Articular chondrocyte of knee joint (primary cell): ENCODE measurements at places on chromosomes 16 and 17. TPM values are rescaled to one million over a fixed set of nuclear protein-coding genes. Genes with fewer than 3 reads are reported as not detected.

The EIF1 gene
- total RNA-seq = 98.0 and 127 TPM in 2 replicates

The GJC1 gene
- total RNA-seq = 8.2 and 36.2 TPM in 2 replicates

The TSPOAP1 gene
- total RNA-seq = 0.76 and 2.9 TPM in 2 replicates

The SPECC1 gene
- total RNA-seq = 68.9 and 96.2 TPM in 2 replicates

The SP2 gene
- 2.2 and 2.6 TPM in 2 replicates for total RNA-seq

The PDIA2 gene
- total RNA-seq = not detected in 2 replicates

The SOX9 gene
- 12.6 and 14.1 TPM in 2 replicates for total RNA-seq

The SLC7A6 gene
- 35.3 and 41.3 TPM in 2 replicates for total RNA-seq

The C16orf95 gene
- total RNA-seq = 2.1 and 3.1 TPM in 2 replicates

The MYH2 gene
- not detected in 2 replicates for total RNA-seq

The CCL13 gene
- total RNA-seq = 0.32 TPM in 1 of 2 replicates, not detected in the other

The TAC4 gene
- not detected in 2 replicates for total RNA-seq

The SPATA22 gene
- total RNA-seq = 1.3 TPM in 1 of 2 replicates, not detected in the other

The CEP112 gene
- total RNA-seq = 10.6 and 15.1 TPM in 2 replicates

The HAS3 gene
- 9.4 and 12.3 TPM in 2 replicates for total RNA-seq

The OTOA gene
- 0.11 and 0.13 TPM in 2 replicates for total RNA-seq

The CDK12 gene
- total RNA-seq = 47.2 and 49.0 TPM in 2 replicates

The ACSM2A gene
- total RNA-seq = not detected in 2 replicates

The NUDT16L1 gene
- 15.3 and 16.4 TPM in 2 replicates for total RNA-seq

The ST6GALNAC1 gene
- not detected in 2 replicates for total RNA-seq

The CLEC3A gene
- 0.22 and 0.52 TPM in 2 replicates for total RNA-seq

The CD300LF gene
- not detected in 2 replicates for total RNA-seq

The CACNG5 gene
- not detected in 2 replicates for total RNA-seq

The ATP2A1 gene
- total RNA-seq = under 0.01 and 0.22 TPM in 2 replicates

The EFCAB13 gene
- total RNA-seq = 7.6 and 8.5 TPM in 2 replicates

The STUB1 gene
- total RNA-seq = 75.1 and 78.9 TPM in 2 replicates
